IMR-90 (cell line): ENCODE measurements at places on chromosomes 5 and 9. TPM values are rescaled to one million over a fixed set of nuclear protein-coding genes. Genes with fewer than 3 reads are reported as not detected.

SPATA9 gene
- 0.72 and 0.83 TPM in 2 replicates for total RNA-seq

MAP3K1 gene
- total RNA-seq = 18.8 and 21.9 TPM in 2 replicates

GRCh38 chr9:27537027-27537435, 7.4 kb upstream of the MOB3B start:
- no peak for DNase-seq

GRCh38 chr5:175671013-175671412, 13.1 kb downstream of the HRH2 start:
- DNase-seq = no peak

- DNase-seq = peak; percentile 30
Measured at GRCh38 chr9:34085581-34086500, 37.2 kb upstream of the UBAP2 start.

PLK2 gene
- 322 and 337 TPM in 2 replicates for total RNA-seq

GRCh38 chr5:168746893-168747640, 167.9 kb upstream of the PANK3 start:
- no peak for DNase-seq

GRCh38 chr5:79464695-79465332, 49.1 kb downstream of the HOMER1 start:
- peak; percentile 53 for DNase-seq

DNA sequence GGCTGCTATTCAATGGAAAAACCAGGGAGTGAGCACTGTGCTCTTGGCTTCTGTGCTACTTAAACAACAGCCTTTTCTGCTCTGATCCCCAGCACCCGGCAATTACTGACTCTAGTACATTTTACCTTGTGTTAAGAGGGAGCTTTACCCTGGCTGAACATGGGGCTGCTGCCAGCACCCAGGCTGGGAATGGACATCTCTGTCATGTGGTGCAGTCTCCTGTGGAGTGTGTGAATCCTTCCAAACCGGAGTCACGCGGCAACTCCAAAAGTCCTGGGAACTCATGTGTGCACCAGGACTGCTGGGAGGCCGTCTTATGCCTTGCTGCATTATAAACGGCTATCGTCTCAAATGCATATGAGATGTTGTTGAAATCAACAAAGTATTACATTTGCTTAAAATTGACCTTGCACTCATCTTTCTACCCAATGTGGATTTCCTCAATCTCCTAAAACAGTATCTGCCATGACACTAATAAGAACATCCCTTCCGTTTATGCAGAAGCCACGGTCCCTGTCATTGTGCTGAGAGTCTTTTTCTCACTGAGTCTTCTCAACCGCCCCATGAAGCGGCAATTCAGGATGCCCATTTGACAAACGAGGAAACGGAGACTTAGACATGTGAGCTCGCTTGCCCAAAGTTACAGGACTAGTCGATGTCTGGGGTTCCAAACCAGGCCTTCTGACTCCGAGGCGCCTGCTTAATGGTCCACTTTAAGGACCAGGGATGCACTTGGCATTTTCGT, 884 bp upstream of the GSN start:
- DNase-seq = no peak

DNA sequence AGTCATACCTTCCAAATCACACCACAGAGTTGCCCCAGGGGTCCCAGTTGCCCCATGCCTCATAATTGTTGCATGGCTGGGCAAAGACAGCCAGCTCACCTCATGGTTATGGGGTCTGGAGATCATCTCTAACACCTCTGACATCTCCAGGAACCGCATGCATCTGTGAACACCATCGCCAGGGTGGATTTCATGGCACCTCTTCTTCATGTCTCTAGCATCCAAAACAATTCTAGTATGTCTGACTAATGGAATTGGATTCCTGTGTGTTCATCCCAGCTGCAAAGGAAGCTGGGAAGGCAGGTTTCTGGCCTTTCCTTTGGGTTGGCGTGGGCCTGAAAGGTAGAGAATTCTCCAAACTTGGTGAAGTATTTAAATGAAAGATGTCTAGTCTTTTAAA, 122.3 kb upstream of the ABCA1 start:
- peak; percentile 51 for DNase-seq

DNA sequence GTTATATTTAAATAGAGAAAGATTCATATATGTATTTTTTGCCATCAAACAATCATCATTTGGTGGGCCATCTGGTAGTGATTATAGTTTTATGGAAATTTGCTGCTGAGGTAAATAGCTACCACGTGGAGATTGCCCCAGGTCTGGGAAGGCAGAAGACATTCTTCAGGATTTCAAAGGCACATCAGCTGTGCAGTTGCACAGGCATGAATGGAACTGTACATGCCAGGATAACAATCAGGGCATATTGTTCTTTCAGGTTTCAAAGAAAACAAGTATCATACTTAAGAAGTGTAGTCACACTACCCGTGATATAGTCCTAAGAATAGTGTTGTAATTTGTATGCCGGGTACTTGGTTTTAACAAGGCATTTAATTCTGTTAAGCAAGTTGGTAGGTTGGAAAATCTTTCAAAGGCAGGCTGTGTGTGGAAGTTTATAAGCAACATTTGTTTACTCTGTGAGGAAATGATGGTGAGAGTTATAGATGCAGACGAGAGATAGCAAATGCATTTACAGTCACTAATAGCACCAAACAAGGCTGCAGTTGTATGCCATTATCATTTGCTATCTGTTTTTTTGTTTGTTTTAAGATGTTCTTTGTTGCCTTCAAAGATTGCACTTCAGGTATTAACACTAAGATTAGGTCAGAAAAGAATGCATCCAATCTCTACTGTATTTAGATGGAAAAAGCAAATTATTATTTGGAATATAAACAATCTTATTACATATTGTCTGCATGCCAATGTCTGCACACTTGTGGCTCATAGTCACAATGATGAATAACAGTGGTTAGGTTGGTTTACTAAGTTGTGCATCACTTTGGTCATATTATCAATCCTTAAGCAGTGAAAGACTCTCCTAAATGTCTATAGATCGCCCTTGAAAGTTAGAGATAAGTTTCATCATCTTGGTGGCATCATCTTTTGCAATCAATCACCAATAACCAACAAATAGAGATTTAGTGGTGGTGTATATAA, 55.3 kb downstream of the RPS23 start:
- no peak for DNase-seq

- DNase-seq = no peak
Measured at GRCh38 chr5:23506329-23507236, 826 bp upstream of the PRDM9 start.
